Activated CD8-positive, alpha-beta memory T cell treated with anti-CD3 and anti-CD28 coated beads, Interleukin-2, amount 10 ng/mL, durations not matched to agents 7 days and 5 days (primary cell): ENCODE measurements at places on chromosomes 13 and 19.

DNA sequence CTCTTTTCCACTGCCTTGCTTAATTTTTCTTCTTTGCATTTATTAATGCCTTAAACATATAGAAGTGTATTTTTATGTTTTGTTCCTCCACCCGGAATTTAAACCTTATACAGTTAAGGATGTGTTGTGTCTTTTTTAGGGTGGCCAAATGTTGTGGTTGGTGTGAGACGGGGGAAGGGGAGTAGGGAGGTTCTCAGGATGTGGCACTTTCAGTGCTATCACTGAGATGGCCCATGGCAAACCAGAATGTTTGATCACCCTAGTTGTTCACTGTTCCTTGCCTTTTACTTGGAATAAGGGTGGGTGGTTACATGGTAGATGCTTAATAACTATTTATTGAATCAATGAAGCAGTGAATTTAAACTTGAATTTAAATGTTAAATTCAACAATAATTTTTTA is 216.0 kb upstream of the SLITRK1 start:
- DNase-seq = no peak

DNA sequence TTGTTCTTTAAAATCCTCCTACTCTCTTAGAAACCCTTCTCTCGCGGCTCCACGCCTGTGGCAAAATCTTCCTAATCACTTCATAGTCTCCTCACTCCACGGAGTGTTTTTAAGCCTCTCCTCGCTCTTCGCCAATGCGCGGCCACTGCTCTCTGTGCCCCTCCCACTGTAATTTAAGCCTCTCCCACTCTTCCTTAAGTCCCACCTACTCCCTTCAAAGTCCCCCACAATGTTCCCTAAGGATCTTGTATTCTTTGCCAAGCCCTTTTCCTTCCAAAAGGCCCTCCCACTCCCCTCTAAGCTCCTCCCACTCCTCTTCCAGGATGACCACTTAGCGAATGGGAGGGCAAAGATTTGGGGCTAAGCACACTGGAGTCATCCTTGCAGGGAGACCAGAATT is 1.3 kb downstream of the FIZ1 start:
- no peak for DNase-seq

- DNase-seq = no peak
Observed at GRCh38 chr13:35718084-35718483, 241.6 kb upstream of the MAB21L1 start.

DNA sequence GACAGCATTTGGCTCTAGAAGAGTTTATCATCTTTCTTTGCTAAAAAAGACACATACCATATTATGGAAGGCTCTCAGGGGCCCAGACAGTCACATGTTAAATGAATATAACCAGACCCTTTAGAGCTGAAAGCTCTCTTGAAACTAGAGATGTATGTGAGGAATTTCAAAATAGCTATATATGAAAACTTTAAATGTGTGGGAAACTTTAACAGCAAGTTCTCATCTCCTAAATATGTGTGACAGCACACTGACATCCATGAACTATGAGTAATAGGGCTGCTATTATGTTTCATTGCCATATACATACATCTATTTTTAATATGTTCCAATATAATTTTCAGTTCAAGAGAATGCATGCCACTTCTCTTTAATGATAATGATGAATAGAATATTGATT is 509.5 kb downstream of the GPC6 start:
- DNase-seq = no peak

- peak; percentile 32 for DNase-seq
Observed at GRCh38 chr13:113915786-113916329, 52.0 kb upstream of the GAS6 start.

DNA sequence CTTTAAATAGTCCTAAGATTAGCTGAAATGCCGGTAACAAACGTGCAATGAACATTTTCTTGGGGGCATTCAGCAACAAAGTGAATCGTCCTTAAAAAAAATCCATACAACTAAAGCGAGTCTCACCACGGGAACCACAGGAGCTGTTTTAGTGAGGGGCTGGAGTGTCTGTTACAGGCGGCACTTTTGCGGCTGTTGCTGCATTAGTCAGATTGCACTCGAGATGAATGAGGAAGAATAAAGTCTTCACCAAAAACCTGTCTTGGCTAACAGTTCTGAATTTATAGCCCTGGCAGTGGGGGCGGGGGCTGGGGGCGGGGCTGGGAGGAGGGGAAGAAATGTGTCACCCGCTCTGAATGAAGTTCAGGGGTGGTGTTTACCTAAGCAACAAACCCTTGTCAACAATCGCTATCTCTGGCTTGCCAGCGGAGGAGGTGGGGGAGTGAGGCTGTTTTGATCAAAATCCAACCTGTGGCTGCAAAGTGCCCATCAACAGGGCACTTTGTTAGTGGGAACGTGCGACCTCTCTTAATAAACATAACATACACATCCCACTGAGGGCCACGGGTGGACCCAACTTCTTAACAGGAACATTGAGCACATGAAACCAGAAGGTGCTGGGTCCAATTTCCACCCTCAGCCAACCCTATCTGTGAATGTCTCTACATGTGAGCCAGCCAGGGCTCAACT is 44.5 kb downstream of the RFX2 start:
- peak; percentile 51 for DNase-seq

DNA sequence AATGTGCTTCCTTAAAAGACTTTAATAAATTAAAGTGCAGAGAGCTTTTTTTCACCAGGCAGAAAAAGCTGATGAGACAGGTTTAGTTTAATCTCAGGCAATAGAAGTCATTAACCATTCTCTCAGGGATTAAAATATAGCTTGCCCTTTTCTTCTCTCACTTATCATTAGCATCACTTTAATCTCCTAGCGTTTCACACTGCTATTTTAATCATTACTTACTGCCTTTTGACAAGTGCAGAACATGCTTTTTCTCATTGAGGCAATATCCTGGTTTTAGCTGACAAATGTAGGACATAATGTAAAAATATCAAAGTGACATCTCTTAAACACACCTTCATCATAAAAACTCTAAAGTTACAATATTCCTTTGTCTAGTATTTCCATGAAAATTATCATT is 94.6 kb downstream of the DACH1 start:
- DNase-seq = no peak

GRCh38 chr19:49795615-49796014 is 17.5 kb downstream of the FUZ start:
- no peak for DNase-seq
